Activated CD4-positive, alpha-beta T cell treated with anti-CD3 and anti-CD28 coated beads, Interleukin-2, amount 10 ng/mL, durations not matched to agents 7 days and 5 days (primary cell): ENCODE measurements at places on chromosomes 1 and 21. TPM values are rescaled to one million over a fixed set of nuclear protein-coding genes. Genes with fewer than 3 reads are reported as not detected.
A peak's percentile ranks its signal among the peaks of the same experiment; 100 is the strongest.

- DNase-seq: no peak
Measured at GRCh38 chr1:201896951-201897391, 8.3 kb downstream of the SHISA4 start.

GRCh38 chr1:12678350-12678749 lies 34.5 kb downstream of the AADACL4 start:
- DNase-seq: no peak

DNA sequence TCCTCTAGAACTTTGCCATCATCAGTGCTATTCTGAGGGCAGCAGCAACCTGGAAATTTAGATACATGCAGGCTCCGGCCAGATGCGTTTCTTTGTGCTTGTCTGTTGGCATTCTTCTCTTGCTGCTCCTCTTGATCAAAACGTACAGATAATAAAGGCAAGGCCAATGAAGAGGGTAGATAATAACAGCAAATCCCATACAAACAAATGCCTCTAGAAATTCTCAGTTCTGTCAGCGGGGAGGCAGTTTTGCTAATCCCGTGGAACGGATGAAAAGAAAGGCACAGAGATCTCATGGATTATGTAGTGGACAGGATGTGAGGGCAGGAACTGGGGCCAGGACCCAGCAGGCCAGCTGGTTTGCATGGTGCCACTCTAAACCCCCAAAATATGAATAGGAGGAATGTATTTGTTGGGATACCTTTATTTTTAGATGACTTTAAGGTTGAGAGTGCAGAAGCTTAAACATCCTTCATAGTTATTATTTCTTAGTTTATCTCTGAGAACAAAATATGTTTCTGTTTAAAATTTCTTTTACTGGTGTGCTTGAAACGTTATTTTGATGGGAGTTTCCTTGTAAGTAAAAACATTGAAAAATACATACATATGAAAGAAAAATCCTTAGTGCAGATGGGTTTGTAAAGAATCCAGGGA lies 1.5 kb downstream of the ITSN1 start:
- DNase-seq: no peak

DNA sequence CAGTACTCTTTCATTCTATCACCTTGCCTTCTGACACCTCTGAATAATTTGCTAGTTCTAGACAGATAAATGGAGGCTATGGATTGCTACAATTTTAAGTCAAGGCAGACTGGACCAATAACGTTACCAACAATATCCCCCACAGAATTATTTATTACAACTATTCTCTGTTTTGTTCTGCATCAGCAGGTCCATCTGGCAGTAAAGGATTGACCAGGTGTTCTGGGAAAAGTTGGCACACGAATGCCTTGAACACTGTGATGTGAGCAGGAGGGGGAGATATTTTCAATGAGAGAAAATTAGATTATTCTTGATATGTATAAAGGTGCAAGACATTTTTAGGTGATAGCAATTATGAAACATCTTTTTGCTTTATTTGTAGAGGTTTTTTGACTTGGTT lies 718.8 kb upstream of the TMPRSS15 start:
- no peak for DNase-seq

DNA sequence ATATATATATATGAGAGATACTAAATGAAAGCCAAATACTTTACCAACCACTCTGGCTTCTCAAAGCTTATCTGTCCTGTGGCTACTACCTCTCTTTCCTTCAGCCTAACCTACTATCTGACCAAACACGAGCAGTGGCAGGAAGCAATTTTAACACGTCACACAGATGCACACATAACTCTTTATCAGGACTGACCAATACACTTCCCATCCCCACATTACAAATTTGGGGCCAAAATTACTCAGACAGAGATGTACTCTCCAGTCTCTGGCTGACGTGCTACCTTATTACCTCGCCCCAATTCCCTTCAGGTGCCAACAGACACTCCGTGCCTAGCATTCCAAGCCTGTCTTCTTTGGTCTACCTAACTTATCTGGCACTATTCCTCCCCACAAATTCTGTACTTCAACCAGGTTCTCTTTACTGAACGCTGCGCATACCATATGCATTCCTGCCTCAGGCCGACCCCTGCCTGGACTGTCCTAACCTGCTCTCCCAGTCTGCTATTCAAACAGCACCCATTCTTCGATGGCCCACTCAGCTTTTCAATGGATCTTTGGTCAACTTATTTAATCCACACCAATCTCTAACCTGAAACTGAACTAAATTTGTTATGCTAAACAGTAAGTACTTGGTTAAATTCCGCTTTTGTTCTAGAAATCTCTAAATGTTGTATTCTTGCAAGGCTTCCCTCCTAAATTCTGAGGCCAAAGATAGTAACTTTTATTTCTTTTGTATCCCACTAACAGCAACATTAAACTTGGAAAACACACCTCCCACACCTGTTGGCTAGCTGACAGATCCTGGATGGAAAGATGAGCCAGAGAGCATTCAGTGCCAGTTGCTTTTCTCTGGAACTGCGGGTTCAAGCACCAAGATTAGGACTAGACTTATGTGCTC lies 27.9 kb downstream of the RERE start:
- DNase-seq: no peak

DNA sequence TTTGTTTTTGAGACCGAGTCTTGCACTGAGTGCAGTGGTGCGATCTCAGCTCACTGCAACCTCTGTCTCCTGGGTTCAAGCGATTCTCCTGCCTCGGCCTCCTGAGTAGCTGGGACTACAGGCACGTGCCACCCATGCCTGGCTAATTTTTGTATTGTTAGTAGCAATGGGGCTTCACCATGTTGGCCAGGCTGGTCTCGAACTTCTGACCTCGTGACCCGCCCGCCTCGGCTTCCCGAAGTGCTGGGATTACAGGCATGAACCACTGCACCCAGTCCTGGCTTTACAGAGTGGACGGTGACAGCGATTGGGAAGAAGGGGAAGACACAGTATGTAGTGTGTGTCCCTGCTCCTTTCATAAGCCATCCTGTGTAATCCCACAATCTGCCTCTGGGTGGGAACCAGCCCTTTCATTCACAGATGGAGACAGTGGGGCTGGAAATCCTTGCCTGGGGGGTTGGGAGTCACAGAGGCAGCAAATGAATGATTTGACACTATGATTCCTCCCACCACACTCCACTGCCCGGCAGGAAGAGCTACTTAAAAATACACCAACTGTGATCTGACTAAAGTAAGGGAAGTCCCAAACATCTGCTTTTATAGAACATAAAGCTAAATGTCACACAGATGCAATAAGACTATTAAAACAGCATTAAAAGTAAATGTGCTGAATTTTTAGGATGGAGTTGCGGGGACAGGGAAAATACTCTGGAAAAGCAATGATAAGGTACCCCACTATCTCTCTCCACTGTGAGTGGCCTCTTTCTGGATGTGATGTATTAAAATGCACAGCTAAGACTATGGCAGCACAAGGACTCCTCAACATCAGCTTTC lies 4.5 kb downstream of the PARP1 start:
- DNase-seq: no peak

GRCh38 chr1:239443361-239443760 lies 57.0 kb downstream of the CHRM3 start:
- no peak for DNase-seq

- no peak for DNase-seq
Measured at GRCh38 chr1:236604905-236605806, 840 bp upstream of the HEATR1 start.

GRCh38 chr1:72462186-72462905 lies 180.0 kb upstream of the NEGR1 start:
- DNase-seq: no peak

GRCh38 chr1:28737307-28738132 lies 780 bp downstream of the YTHDF2 start:
- DNase-seq: peak; percentile 42

DNA sequence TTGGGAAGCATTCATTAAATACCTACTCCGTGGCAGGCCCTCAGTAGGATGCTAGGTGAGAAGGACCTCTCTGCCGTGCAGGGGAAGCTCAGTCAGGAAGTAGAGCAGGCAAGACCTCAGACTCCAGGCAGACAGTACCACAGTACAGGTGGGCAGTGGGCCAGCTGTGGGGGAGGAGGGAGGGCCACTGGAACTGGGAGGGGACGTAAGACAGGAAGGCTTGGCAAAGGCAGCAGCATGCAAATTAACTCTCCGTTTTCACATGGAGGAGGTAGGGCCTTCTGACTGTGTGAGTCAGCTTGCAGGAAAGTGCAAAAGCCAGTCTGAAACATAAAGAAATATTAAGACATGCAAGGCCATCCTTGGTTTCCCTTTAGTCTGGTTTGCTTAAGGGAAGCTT lies 157.7 kb downstream of the TRIM33 start:
- no peak for DNase-seq

- DNase-seq: no peak
Measured at GRCh38 chr1:170674986-170675385, 11.1 kb downstream of the PRRX1 start.

DNA sequence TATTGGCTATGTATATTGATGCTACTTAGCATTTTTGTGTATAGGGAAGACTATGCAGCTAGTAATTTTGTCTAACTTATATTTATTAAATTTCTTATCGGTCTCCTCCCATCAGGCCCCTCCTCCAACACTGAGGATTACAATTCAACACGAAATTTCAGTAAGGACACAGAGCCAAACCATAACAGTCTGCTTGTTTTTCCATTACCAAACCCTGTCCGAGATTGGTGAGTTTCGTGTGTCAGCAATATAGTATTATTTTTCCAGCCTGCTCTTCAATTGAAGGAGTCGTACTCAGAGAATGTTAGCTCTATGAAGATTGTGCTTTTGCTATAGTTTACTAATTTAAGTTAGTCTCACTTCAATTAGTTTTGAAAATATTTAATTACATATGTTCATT lies 1495.3 kb downstream of the MRPL39 start:
- no peak for DNase-seq

GRCh38 chr1:110348771-110349170 lies 9.6 kb downstream of the RBM15 start:
- DNase-seq: no peak

GRCh38 chr1:101993710-101994109 lies 3.0 kb downstream of the OLFM3 start:
- DNase-seq: no peak

DNA sequence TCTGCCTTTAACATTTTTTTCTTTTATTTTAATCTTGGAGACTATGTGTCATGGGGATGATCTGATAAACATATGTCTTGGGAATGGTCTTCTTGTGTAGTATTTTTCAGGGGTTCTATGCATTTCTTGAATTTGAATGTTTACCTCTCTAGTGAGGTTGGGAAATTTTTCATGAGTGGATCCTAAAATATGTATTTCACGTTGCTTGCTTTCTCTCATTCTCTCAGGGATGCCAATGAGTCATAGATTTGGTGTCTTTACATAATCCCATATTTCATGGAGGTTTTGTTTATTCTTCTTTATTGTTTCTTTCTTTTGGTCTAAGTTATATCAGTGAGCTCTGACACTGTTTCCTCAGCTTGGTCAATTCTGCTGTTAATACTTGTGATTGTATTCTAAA lies 1237.2 kb downstream of the PLA2G4A start:
- DNase-seq: no peak

- DNase-seq: no peak
Measured at GRCh38 chr1:106678279-106679050, 378.0 kb upstream of the PRMT6 start.

- DNase-seq: no peak
Measured at GRCh38 chr1:85295006-85295431, 18.6 kb upstream of the BCL10 start.

- DNase-seq: no peak
Measured at GRCh38 chr1:211349741-211350140, 23.1 kb downstream of the TRAF5 start.

DNA sequence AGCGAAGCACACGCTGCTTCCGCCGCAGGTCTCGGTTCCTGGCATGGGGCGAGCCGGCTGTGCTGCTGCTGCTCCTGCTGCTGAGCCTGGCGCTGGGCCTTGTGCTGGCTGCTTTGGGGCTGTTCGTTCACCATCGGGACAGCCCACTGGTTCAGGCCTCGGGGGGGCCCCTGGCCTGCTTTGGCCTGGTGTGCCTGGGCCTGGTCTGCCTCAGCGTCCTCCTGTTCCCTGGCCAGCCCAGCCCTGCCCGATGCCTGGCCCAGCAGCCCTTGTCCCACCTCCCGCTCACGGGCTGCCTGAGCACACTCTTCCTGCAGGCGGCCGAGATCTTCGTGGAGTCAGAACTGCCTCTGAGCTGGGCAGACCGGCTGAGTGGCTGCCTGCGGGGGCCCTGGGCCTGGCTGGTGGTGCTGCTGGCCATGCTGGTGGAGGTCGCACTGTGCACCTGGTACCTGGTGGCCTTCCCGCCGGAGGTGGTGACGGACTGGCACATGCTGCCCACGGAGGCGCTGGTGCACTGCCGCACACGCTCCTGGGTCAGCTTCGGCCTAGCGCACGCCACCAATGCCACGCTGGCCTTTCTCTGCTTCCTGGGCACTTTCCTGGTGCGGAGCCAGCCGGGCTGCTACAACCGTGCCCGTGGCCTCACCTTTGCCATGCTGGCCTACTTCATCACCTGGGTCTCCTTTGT lies 2.6 kb downstream of the TAS1R3 start:
- DNase-seq: no peak

DNA sequence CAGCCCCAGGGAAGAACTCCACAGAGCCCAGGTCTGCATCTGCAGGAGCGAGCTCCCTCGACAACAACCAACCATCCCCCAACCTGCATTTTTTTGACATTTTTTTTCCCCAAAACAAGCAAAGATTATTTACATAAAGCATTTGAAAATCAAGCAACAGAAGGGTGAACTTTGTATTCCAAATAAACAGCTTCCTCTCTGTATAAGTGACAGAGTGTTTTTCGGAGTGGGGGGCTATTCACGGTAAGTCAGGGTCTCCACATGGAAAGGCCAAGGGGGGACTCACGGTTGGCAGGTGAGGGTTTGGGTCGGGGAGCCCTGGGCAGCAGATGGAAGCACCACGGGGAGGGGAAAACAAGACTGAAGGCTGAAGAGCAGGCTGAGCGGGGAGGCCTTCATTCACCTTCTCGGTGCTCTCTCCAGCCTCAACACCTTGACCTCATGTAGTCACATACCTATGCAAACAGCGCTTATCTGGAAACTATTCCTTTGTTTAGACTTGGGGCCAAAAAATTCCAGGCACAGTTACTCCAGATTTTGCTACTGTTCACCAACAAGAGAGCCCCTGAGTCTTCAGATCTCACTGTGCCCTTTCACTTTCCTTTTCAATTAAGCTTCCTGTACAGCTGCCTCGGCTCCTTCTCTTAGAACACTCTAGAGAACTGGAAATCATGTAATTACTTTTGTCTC lies 27.6 kb downstream of the C2CD2 start:
- peak; percentile 60 for DNase-seq

- DNase-seq: no peak
Measured at GRCh38 chr21:15894596-15894995, 164.8 kb downstream of the USP25 start.

Gene SERPINC1
- 0.17 TPM for total RNA-seq

Gene PIGR
- total RNA-seq: not detected

Gene KIRREL1
- total RNA-seq: not detected

Gene HAO2
- total RNA-seq: not detected

Gene STUM
- total RNA-seq: not detected

Gene PCAT6
- 0.29 TPM for total RNA-seq

Gene ARHGEF19
- 12.1 TPM for total RNA-seq

Gene LINGO4
- 0.35 TPM for total RNA-seq

Gene CD48
- 309 TPM for total RNA-seq

Gene FAAH
- total RNA-seq: 6.1 TPM

Gene TMPRSS2
- not detected for total RNA-seq

Gene PDZK1IP1
- not detected for total RNA-seq

Gene IL24
- not detected for total RNA-seq

Gene ADGRB2
- total RNA-seq: 0.27 TPM
